CD4-positive, alpha-beta T cell treated with Interferon gamma for 1 hour (primary cell): ENCODE measurements at places on chromosomes 12 and 14.
A peak's percentile ranks its signal among the peaks of the same experiment; 100 is the strongest.

GRCh38 chr12:21942377-21942703, 1.1 kb upstream of the ABCC9 start:
- no peak for DNase-seq

DNA sequence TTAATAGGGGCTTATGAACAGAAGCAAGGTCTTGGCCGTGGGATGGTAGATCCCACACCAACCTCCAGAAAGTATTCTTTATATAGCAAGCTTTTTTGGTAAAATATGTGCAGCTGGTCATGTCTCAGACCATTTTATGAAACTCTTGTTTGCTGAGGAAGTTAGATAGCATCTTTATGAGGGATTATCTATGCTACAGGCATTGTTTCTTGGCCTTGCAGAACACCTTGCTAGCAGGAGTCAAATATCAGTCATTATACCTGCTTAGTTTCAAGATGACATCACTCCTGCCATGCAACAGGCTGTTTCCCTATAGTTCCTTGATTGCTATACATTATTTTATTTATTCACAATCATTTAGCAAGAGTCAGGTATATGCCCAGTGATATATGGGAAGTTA, 84.8 kb upstream of the LRFN5 start:
- DNase-seq = no peak

GRCh38 chr14:94700336-94700735, 69.6 kb downstream of the GSC start:
- no peak for DNase-seq

DNA sequence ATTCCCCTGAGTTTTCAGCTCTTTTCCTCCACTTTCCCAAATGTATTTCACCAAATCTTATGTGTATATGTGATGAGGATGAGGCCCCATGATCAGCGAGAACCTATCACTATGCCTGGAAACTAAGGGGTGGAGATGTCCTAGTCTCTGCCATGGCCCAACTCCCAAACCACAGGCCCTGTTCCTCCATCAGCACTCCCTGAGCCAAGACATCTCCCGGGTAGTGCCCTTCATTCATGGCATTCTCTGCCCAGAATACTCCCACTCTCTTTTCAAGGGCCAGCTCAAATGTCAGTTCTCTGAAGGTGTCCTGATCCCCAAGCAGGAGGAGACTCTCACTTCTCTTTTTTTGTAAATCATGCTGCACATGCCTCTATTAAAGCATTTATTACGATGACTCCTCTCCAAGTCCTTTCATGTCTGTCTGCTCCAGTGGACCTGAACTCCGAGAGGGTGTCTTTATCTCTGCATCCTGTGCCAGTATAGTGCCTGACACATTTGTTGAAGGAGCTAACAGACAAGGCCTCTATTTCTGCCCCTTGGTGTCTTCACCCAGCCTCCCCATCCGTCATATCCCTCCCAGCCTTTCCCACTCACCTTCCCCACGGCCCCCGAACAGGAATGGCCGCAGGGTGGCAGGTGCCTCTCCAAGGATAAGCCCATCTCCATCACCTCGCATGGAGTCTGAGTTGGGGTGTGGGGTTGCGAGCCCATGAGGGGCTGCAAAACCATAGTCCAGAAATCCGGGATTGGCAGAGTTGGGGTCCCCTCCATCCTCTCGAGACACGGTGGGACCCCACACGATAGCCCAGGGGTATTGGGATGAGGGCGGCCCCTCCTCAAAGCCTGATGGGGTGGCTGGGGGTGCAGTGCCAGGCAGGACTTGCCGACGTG, 3.7 kb downstream of the PIANP start:
- peak; percentile 29 for DNase-seq

GRCh38 chr12:16349131-16349460, 1.7 kb downstream of the MGST1 start:
- DNase-seq = peak; percentile 11

DNA sequence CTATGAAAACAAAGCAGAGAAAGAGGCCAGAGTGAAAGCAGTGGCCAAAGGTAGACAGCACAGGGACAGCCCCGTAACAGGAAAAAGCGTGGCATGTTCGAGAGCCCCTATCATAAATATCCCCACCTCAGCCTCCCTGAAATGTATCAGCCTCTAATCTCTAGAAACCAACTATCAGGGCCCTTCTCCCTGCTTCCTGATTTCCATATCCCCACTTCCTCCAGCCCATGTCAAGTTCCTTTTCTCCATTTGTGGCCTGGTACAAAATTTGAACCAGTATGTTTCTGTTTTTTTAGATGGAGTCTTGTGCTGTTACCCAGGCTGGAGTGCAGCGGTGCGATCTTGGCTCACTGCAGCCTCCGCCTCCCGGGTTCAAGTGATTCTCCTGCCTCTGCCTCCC, 16.9 kb downstream of the DEPDC4 start:
- no peak for DNase-seq

DNA sequence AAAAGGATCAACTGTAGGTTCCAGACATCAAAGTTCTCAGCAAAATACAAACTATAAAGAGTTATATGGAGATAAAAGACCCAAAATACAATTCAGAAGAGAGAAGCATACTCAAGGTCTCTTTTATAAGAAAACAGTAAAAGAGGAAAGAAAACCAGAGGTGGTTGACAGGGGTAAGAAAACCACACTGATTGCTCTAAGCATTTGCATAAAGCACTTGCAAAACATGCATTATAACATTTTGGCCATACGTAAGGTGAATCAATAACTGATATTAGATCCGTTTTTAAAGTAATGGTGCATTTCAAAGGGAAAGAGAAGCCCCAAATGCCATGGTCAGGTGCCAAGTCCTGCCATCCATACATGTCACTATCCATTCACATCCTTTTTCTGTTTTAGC, 5.9 kb downstream of the DDHD1 start:
- no peak for DNase-seq

- DNase-seq = no peak
Observed at GRCh38 chr12:56941299-56942017, 7.2 kb upstream of the SDR9C7 start.

DNA sequence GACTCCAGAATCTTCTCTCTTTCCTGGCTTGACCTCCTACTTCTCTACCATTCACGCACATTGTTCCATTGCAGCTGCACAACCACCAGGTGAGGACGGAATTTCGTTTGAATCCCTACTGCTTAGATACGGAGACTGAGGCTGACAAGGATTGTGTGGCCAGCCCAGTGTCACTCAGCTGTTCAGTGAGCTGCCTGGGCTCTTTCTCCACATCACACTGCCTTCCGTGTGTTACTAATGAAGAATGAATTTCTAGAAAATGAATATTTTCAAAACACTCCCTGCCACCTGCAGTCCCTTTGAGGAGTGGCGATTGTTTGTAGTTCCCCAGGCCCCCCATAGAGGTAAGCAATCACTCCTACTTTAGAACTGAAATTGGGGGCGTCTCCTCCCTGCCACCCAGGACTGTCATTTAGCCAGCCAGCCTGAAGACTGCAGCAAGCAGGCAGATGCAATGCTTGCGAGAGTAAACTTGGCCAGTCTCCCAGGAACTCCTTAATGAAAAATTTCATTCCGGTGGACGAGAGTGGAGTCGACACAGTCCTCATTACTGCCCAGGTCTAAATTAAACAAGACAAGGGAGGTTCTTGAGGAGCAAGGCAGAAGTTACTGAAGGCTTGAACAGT, 239.7 kb downstream of the SLC41A2 start:
- no peak for DNase-seq

DNA sequence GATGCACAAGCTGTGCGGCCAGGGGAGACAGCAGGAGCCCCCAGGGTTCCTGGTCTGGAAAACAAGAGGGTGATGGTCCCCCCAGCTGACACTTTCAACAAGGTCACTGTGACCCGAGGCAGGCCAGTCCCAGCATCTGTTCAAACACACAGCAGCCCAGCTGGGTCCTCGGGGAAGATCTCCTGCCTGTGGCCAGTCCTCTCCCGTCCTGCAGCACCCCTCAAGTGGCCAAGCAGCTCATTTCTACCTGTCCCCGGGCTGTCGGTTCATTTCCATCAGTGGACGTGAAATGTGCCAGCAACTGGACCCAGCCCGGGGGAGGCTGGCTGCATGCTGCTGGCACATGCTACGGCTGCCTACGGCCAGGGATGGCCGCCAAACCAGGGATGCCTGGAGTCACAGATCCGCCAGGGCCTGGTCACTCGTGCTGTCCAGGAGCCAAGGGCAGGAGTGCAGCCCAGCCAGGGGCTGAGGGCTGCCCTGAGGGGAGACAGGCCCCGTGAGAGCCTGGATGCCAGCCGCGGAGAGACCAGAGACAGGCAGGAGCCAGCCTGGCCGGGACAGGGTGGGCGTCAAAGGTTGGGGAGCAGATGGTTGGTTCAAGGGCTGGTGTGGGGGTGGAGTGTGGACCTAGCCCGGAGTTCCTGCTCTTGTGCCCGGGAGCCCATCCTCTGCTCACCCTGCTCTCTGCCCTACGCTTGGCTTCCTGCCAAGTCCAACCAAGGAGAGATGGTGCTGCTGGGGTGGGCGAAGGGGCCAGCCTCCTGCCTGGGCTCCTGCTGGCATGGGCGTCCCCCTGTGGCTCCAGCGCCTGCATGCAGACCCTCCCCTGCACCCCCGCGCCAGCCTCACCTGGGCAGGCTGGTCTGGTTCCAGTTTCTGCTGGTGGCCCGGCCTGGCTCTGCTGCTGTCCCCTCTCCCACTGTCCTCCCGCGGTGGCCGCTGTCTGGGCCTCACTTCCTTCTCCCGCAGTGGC, 143.8 kb downstream of the ADGRD1 start:
- no peak for DNase-seq

- DNase-seq = no peak
Observed at GRCh38 chr12:252636-253035, 10.0 kb downstream of the SLC6A13 start.

- no peak for DNase-seq
Observed at GRCh38 chr14:87952307-87953094, 40.5 kb downstream of the GALC start.

GRCh38 chr14:93039649-93040315, 75.9 kb downstream of the ITPK1 start:
- DNase-seq = no peak

GRCh38 chr14:71834284-71835204, 97.7 kb upstream of the RGS6 start:
- DNase-seq = no peak
